ENCODE measurements at places on chromosomes 7 and 10.

GRCh38 chr10:123284022-123284421 is 129.8 kb downstream of the BUB3 start:
- no peak for DNase-seq

DNA sequence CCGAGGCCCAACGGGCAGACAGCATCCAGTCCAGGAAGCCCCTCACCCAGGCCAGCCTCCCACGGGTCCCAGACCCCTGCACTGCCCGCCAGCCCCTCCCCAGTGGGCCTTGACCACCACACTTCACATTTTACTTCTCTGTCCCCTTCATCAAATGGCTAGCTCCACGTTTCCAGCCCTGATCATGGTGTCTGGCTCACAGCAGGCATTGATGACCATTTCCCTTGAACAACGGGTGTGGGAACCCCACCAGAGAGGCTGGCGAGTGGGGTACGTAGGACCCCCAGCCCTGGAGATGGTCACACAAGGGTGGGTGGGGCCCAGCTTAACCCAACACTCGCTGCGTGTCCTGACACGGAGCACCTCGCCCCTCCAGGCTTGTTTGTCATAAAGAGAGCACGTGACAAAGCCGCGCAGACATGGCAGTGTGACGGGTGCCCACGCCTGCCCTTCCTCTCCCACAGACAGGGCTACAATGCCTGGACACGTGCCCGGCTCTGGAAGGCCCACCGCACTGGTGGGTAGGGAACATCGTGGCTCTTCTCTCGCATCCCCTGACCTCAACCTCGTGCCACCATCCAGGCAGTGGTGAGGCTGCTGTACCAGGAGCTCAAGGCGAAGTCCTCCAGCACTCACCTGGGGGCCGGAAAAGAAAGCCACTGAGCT is 267.7 kb downstream of the MAD1L1 start:
- no peak for DNase-seq

DNA sequence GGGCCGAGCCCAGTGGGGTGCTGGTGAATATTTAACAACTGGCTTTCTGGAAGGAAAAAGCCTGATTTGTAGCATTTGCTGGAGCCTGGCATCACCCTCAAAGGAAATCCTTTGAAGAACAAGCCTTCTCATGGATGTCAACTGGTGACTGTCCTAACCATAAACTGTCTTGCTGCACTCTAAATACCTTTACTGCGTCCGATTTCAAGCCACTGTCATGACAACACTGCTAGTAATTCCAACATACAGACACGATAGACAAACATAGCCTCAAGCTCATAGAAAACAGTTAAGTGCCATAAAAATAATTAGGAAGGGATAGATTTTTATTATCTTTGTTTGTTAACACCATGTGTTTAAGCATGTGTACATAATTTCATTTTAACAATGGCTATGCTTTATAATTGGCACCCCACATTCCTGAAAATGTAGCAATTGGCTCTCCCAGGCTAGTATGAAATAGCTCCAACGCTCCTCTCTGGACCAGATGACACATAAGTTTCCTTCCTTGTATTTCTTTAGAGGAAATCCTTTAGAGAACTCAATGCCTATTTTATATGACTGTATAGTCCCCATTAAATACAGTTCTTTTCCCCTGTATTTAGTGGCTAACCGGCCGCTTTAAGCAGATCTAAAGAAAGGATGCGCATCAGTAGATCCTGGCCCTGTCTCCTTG is 273.4 kb downstream of the PRPF18 start:
- no peak for DNase-seq

GRCh38 chr7:155972651-155973390 is 160.6 kb upstream of the SHH start:
- no peak for DNase-seq

- DNase-seq = no peak
Measured at GRCh38 chr7:17097668-17098297, 200.7 kb upstream of the AHR start.

GRCh38 chr10:92242380-92242779 is 48.5 kb downstream of the CPEB3 start:
- DNase-seq = no peak

DNA sequence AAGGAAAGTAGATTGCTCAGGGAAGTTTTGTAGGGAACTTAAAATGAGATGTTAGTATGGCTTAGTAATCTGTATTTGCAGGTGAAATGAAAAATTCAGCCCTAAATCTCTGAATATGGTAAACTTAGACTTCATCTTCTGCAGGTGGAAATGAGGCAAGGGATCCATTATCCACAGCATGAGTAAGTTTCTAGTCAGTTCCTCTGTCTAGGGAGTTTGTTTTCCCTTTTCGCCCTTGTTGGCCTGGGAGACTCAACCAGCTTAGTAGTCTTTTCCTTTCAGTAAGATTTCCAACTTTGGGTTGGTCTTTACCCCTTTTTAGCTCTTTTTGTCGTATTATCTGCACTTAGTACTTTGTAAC is 65.6 kb downstream of the ZEB1 start:
- no peak for DNase-seq

All from activated CD4-positive, alpha-beta T cell treated with anti-CD3 and anti-CD28 coated beads, Interleukin-10, Interleukin-2, amounts not matched to agents 100 ng/mL and 50 ng/mL, durations not matched to agents 16 hours and 8 hours (primary cell).